ENCODE measurements at places on chromosomes 16 and 17.
A peak's percentile ranks its signal among the peaks of the same experiment; 100 is the strongest.

DNA sequence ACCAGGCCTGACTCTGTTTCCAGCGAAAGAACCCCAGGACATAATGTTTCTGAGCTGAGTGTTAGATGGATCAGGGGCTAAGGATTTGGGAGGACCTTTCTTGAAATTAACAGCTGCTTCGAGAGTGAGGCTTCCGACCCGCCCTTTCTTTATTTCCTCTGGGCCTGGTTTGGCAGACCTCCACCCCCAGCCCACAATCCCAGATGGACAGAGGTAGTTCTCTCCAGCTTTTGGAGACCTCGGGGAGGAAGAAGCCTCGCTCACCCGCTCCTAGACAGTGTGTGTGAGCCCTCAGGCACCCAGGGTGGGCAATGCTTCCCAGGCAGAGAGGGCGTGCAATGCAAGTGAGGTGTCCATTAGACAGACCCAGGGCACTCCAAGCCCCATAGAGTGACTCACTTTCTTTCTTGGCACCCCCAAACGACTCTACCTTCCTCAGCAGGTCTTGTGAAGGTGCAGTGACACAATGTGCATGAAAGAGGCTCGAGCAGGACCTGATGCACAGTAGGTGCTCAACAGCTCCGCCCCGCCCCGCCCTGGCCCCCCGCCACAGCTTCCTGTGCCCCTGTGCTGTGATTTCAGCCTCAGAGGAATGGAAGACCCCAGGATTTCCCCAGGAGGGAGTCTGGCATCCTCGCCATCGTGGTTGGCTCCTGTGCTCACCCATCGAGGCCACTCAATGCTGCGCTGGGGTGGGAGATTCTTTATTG, 50.7 kb upstream of the TOB1 start:
- DNase-seq: no peak

DNA sequence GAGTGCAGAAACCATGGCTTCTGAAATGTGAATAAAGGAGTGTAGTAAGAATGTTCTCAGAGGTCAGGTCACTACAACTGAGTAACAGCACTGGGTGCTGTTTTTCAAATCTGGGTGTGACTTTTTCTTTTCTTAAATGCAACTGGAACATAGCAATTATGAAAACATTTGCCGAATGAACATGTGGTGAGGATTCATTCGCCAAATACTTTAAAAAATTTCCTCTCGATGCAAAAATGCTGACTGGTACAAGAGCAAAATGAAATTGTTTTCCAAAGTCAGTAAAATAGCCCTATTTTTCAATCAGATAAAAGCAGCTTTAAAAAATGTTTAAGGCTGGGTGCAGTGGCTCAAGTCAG, 18.6 kb downstream of the ZDHHC7 start:
- no peak for DNase-seq

DNA sequence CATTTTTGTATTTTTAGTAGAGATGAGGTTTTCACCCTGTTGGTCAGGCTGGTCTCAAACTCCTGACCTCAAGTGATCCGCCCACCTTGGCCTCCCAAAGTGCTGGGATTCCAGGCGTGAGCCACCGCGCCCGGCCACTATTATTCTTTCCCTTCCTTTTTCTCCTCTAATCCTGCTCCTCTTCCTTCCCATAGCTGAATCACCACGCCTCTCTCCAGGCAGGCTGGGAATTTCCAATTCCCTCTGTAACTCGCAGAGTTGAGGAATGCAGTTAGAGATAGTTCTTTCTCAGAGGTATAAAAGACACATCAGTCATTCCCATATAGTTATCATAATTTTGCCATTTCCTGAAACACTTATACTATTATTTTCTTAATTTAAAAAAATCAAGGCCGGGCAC, 11.2 kb downstream of the METTL16 start:
- DNase-seq: no peak

DNA sequence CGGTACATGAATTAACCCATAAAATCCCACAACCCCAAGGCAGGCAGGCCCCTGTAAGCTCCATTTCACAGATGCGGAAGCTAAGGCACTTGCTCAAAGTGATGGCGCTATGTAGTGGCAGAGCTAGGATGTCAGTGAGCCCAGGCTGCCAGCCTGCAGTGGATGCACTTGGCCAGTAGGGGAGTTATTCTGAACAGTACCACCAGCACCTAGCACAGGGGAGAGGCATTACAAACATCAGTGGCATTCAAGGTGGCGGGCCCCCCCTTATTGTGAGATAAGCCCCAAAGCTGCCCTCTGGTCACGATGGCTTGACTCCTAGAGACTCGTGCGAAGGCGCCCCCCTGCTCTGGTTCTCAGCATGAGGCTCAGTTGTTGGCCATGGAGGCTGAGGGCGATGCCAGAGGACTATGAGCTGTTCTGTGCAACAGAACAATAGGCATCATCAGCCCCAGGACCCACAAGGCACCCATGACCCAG, 33.8 kb downstream of the GTF3C1 start:
- DNase-seq: peak; percentile 29

- no peak for DNase-seq
These were observed 18.0 kb downstream of the ABCC12 start for GRCh38 chr16:48137822-48138221.

- DNase-seq: no peak
These were observed 26.2 kb upstream of the SLC5A11 start for GRCh38 chr16:24819462-24820040.

DNA sequence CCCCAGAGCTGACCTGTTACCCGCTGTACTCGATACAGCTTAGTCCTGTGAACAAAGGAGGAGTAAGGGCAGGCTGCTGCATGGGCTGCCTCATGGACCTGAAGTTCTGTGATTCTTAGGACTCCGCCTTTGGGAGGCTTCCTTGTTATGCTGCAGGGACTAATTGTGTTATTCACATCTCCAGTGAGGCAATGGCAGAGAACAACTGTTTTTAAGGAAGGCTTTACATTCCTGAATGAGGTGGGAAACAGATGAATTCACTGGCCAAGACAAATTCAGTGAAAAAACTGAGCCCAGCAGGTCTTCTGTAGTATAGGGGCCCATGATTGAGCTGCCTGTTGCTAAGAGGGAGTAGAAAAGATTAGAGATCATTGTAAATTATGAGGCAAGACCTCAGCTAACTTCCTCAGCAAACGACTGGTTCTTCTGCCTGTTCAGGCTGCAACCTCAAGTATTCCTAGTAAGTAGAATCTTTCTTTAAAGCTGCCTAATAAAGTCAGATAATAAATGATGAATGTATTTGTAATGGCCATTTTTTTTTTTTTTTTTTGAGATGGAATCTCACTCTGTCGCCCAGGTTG, 26.3 kb downstream of the ADORA2B start:
- no peak for DNase-seq

- DNase-seq: no peak
These were observed 16.8 kb upstream of the ATF7IP2 start for GRCh38 chr16:10368969-10369551.

- no peak for DNase-seq
These were observed 123.7 kb upstream of the HS3ST3A1 start for GRCh38 chr17:13725288-13725990.

GRCh38 chr16:1351215-1351581, 480 bp downstream of the TSR3 start:
- no peak for DNase-seq

DNA sequence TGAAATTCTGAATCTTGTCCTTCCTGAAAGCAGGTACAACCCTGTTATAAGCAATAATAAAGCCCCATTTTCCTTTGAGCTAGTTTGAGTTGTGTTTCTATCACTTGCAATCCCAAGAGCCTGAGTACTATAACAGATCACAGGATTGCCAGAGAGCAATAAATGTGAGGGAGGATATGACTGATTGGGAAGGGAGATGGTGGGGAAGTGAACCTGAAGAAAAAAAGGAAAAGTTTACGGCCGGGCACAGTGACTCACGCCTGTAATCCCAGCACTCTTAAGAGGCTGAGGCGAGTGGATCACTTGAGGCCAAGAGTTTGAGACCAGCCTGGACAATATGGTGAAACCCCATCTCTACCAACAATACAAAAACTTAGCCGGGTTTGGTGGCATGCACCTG, 80.4 kb downstream of the COX10 start:
- no peak for DNase-seq

DNA sequence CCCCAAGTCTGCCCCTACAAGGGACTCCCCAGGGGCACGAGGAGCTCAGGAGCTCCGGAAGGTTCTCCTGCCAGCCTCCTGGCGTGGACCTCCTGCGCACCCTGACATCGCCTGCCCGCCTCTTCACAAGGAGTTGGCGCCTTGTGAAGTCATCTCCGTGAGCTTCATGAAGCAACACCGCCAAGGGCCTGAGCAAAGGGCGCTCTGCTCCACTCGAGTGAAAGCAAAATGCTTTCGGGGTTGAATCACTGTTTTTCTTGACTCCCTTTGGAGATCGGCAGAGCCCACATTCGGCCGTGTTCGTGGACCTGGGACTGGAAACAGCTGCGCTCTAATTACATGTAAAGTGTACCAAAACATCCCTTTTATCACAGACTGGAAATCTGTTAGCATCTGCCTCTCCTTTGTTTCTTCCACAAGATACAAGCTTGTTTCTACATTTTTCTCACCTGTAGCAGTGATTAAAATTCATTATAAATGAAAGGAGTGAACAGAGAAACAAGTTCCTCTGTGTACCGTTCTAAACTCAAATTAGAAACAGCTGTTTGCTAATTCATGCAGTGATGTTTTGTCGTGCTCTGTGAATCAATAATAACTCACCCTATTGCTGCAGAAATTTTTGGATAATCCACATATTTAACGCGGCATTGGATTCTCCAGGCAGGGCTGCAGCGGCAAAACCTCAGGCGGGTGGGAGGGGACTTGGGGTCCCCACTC, 203.3 kb downstream of the ZNF423 start:
- DNase-seq: no peak

GRCh38 chr16:13109171-13109570, 207.8 kb downstream of the SHISA9 start:
- no peak for DNase-seq

DNA sequence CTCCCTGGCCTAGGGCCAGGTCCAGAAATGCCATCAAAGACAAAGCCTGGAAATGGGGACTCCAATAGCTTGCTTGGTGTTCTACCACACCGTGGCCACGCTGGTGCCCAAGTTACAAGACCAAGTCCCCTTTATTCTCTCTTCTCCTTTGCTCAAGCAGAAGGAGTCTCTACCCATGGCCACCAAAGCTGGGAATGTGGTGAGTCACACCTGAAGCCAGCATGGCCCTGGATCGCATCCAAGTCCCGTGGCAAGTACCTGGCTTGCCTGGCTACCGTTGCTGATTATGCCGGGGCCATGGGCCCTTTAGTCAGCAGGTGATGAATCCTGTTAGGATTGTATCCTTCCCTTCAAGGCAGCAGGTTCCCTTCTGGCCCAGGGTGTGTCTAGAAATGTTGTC, 260.0 kb downstream of the HAPSTR1 start:
- DNase-seq: no peak

DNA sequence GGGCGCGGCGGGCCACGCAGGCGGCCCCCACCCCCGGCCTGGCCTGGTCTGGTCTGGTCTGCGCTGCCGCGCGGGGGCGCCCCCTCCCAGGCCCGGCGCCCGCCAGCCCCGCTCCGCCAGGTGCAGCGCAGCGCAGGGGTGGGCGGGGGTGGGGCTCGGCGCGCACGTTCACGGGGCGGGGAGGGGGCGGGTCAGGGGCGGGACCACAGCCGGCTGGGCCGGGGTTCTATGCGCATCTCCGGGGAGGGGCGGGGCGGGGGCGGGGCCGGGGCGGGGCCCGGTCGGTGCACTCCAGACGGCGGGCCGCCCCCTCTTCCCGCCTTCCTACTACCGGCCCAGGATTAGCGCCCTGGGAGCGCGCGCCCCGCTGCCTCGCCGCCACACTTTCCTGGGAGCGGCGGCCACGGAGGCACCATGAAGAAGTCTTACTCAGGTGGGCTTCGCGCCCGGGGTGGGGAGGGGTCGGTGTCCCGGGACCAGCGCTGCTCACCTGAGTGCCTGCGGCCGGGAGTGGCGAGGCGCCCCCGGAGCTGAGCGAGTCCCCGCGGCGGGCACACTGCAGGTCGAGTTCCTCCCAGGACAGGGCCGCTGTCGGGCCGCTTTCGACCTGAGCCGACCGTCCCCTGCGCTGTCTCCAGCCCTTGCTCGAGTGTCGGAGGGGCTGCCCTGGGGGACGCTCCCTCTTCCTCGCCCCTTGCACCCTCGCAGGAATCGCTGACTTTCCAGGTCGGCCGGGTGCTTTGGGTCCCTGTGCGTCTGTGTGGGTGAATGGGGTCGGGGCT, 140.5 kb downstream of the SEC14L1 start:
- peak; percentile 26 for DNase-seq

GRCh38 chr17:35376245-35376644, 2.8 kb upstream of the SLFN11 start:
- DNase-seq: no peak

GRCh38 chr17:12974005-12974531, 43.8 kb downstream of the ELAC2 start:
- DNase-seq: peak; percentile 16
